ENCODE measurements at places on chromosomes 16 and 17.
A peak's percentile ranks its signal among the peaks of the same experiment; 100 is the strongest.

DNA sequence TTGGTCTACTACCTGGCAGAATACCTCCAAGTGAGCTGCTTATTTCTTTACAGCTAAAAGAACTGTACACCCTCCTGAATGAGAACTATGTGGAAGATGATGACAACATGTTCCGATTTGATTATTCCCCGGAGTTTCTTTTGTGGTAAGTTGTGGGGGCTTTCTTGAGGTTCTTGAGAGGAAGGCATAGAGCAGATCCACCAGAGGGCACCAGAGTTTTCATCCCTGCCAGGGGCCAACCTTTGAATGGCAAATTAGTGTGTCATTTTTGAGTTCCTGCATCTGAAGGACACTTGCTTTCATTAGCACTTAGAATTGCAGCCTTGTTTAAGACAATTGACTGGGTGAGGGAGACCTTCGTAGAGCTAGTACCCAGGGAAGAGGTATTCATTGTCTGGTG is 35.0 kb downstream of the NMT1 start:
- DNase-seq, result no peak

DNA sequence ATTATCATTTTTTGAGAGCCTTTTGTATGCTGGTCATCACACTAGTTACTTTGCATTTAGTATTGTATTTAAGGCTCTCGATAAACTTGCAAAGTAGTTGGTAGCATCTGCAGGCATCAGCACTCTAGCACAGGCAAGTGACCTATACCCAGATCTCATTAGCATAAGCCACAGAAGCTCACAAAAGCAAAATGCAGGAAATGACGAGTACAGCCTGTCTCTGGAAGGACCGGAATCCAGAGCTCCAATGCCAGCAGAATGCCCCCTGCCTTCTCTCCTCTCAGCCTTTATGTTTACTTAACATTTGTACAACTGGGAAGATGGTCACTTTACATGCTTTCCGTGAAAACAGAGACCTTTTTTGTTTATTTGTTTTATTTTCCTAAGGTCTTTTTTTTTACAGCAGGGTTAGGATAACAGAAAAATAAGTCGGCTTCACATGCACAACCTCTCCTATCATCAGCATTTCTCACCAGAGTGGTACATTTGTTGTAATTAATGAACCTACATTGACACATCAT is 45.4 kb upstream of the MYOCD start:
- DNase-seq, result no peak

- no peak for DNase-seq
Observed at GRCh38 chr17:628089-628941, 86.3 kb downstream of the VPS53 start.

DNA sequence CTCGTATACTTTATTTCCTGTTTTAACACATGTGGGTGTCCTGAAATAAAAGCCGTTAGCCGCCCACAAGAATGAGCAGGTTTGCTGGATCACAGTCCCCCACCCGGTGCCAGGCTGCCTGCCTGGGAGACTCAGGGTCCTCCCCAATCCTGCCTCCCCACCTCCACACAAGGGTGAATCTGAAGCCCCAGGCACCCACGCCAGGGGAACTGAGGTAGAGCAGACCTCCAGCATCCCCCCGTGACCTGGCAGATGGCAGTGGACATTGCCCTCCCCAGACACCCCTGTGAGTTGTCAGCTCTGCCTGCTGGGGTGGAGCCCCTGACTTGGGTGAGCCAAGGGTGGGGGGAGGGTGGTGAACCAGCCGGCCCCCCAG is 114.8 kb downstream of the METRNL start:
- DNase-seq, result no peak

- no peak for DNase-seq
Observed at GRCh38 chr17:17691468-17692263, 10.4 kb downstream of the RAI1 start.

- DNase-seq, result no peak
Observed at GRCh38 chr17:64773836-64774761, 112.0 kb upstream of the SMURF2 start.

- DNase-seq, result no peak
Observed at GRCh38 chr17:21303441-21304065, 19.0 kb downstream of the MAP2K3 start.

GRCh38 chr16:9136596-9136995 is 45.2 kb downstream of the HAPSTR1 start:
- no peak for DNase-seq

- no peak for DNase-seq
Observed at GRCh38 chr17:27206447-27206846, 87.5 kb upstream of the WSB1 start.

DNA sequence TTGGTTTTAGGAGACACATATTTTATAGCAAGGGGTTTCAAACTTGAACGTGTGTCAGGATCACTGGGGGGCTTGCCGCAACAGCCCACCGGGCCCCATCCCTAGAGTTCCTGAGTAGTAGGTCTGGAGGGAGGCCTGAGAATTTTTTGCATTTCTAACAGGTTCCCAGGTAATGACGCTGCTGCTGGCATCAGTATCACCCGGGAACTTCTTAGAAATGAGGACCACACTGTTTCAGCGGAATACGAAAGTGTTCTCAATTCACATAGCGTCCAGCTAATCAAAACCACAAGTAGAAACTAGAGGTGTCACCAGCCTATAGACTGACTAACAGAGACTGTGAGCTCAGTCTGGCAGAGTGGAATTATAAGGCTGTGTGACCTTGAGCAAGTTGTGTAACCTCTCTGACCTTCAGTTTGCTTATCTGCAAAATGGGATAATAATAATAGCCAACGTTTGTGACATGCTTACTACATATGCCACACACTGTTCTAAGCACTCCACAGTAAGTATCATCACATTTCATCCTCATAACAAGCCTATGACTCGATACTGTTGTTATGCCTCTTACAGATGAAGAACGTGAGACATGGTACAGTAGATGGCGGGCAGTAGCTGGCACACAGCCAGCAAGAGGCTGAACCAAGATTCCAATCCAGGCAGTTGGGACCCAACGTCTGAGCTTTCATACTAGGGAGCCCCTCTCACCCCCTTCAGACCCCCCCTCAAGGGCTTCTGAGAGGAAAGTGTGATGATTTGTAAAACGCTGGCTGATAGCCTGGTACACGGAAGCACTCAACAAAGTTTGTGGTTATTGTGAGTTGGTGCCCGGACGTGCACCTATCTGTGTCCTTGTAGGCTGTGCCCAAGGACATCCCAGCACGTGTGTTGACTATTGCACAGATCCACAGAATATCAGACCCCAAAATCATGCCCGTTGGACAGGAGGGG is 4.6 kb upstream of the ICAM2 start:
- peak; percentile 75 for DNase-seq

DNA sequence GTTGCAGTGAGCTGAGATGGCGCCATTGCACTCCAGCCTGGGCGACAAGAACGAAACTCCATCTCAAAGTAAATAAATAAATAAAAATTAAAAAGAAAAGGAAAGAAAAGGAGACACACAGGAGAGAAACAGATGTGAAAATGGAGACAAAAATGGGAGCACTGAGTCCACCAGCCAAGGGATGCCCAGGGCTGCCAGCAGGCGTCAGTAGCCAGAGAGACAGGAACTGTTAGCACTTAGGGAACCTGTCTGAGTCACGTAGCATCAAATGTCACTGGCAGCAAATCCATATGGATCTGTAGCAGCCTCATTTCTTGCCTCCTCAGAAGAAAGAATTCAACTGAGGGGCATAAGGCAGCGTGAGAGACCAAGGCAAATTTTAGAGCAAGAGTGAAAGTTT is 79.7 kb downstream of the CYLD start:
- no peak for DNase-seq

DNA sequence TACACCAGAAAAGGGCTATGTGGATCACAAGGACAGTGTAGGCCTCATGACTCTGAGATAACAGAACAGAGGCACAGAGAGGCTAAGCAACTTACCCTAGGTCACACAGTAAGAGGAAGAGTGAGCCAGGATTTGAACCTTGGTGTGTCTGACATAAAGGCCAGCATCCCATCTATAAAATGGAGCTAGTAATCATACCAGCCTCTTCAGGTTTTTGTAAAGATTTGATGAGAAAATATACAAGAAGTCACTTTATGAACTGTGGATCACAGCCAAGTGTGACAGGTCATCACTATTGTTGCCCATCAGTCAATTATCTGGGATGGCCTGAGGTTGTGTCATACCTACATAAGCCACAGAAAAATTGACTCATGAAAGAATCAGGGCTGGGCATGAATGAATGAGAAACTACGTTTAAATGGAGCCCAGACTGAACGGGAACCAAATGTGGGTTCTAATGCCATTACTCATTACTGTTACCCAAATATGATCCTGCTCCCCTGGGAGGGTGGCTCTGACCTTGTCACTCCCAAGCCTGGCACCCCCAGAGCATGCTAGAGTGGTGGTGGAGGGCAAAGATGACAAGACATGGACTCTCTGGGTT is 21.0 kb downstream of the FBXO39 start:
- no peak for DNase-seq
